NCI-H510A (cell line): ENCODE measurements at places on chromosomes 7 and 10.

GRCh38 chr7:80773787-80774508, 135.5 kb downstream of the CD36 start:
- DNase-seq, result no peak

GRCh38 chr7:68828575-68828974, 769.7 kb upstream of the AUTS2 start:
- DNase-seq, result no peak

DNA sequence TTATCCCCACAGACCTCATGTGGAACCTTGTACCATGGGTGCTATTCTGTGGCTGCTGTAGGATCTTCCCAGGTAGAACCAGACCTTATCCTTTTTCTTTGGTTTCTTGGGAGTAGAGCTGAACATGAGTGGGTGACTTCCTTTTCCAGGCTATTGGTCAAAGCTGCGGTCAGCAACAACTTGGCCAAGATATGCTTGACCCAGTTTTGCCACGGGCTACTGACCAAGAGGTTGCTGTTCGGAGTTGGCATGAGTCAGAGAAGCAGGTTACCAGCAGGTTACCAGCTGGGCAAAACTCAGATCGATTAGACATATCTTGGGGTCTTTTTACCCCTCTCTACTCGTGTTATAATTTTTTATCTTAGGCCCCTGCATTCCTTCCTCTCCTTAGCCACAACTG, 36.7 kb upstream of the HDAC9 start:
- no peak for DNase-seq

DNA sequence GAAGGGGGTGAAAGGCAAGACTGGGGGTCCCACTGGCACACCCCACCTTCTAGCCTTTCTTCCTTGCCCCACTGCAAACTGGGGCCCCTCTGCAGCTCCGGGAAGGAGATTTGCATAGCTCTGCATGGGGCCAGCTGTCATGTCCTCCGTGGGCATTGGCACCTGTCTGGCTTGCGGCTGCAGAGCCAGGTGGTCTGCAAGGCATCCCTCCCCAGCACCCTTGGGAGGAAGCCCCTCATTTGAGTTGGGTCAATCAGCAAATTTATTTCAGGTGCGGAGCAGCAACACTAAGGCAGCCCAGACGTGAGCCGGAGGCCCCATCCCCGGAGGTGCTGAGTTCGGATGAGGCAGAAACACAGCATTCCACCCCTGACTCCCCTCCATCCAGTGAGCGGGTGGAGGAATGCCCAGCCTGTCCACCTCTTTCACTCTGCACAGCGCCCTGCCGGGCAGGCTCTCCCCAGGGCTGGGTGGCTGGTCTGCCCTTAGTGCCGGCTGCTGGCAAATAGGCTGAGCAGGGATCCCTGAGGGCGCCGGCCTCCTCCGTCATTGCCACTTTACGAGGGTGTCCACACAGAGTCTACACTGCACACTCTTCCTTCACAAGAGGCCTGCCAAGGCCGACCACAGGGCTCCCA, 143.2 kb downstream of the TCERG1L start:
- DNase-seq, result no peak

- no peak for DNase-seq
Measured at GRCh38 chr7:142811154-142811737, 40.5 kb downstream of the PRSS2 start.

- no peak for DNase-seq
Measured at GRCh38 chr7:152868122-152869040, 108.8 kb downstream of the ACTR3B start.

GRCh38 chr10:49226594-49226993, 38.4 kb upstream of the TMEM273 start:
- no peak for DNase-seq

GRCh38 chr7:127776776-127777386, 124.9 kb downstream of the SND1 start:
- no peak for DNase-seq

DNA sequence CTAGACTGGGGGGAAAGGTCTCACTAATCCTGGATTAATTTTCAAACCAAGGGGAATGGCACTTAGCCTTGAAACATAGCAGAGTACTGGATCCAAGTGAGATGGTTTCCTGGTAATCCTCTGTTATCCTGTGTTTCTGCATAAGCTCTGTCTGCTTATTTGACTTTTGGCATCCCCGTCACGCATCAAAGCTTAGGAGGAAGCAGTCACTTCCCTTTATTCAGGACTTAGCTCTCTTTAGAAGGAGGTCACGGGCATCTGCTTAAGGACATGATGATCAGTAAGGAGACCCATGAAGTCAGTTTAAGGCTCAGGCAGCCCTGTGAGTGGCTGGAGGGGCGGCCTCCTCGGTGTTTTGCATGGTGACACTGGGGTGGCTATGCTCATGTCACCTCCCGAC, 30.0 kb downstream of the TSPAN15 start:
- DNase-seq, result no peak

- DNase-seq, result no peak
Measured at GRCh38 chr10:43225004-43225786, 41.7 kb downstream of the RASGEF1A start.

- DNase-seq, result no peak
Measured at GRCh38 chr7:27212497-27213432, 12.9 kb upstream of the HOXA13 start.
